ENCODE measurements at places on chromosomes 3 and 15. TPM values are rescaled to one million over a fixed set of nuclear protein-coding genes. Genes with fewer than 3 reads are reported as not detected.

DNA sequence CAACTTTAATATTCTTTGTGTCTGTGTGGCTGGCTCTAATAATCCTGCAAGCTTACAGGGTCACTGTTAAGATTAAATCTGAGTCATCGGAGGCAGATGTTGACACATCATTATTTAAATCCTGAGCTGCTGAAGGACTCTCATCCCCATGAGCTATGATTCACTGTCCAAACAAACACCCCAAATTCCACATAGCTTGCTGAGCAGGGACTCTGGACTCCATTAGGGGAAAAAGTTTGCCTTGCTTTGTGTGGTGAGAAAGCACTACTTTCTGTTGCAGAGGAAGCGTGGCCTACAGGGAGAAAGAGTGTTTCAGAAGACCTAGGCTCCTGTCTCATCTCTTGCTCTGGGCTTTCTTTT, 213.7 kb downstream of the PDCD6IP start:
- peak overlapping the region; percentile 82 for H3K27ac ChIP-seq
- H3K27me3 ChIP-seq = no peaks in the 10 kb centered on the region
- no peaks in the 10 kb centered on the region for H3K36me3 ChIP-seq
- DNase-seq = no peak
- H3K4me1 ChIP-seq = peaks cover 47% of the 10 kb centered on the region
- no peak overlapping the region for H3K4me3 ChIP-seq

GRCh38 chr3:171646357-171647133, 163.7 kb downstream of the PLD1 start:
- peak overlapping the region; percentile 15 for H3K27ac ChIP-seq
- H3K4me3 ChIP-seq = no peak overlapping the region
- no peaks in the 10 kb centered on the region for H3K27me3 ChIP-seq

- DNase-seq = no peak
- H3K27me3 ChIP-seq = no peaks in the 10 kb centered on the region
- no peak overlapping the region for H3K4me3 ChIP-seq
- H3K4me1 ChIP-seq = no peaks in the 10 kb centered on the region
- no peak overlapping the region for H3K27ac ChIP-seq
These were observed 13.3 kb upstream of the PXYLP1 start for GRCh38 chr3:141218162-141218835.

DNA sequence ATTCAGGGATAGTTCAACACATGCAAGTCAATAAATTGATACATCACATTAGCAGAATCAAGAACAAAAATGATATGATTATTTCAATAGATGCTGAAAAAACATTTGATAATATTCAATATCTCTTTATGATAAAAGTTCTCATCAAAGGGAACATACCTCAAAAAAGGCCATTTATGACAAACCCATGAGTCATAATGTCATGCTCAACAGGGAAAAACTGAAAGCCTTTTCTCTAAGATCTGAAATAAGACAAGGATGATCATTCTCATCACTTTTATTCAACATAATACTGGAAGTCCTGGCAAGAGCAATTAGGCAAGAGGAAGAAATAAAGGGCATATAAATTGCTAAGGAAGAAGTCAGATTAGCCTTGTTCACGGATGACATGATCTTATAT, 54.1 kb upstream of the TMEM158 start:
- no peak overlapping the region for H3K27ac ChIP-seq
- no peaks in the 10 kb centered on the region for H3K36me3 ChIP-seq
- H3K27me3 ChIP-seq = peaks cover 41% of the 10 kb centered on the region

DNA sequence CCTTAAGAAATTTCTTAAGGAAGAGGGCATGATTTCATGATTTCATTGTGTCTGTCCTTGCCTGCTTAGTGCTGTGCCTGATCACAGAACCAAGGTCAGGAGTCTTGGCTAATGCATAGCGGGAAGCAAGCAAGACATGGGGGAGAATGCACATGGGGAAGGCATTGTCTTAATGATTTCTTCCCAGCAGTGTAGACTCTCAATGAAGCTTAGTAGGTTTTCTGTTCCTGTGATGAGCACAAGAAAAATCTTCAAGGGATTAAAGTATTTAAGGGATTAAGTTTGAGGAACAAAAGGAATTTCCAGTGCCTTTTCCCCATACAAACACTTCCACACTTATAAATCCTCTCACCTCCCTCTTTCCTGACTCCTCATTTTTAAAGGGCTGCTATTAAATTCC, 46.9 kb upstream of the SEMA6D start:
- H3K27ac ChIP-seq = no peak overlapping the region
- H3K4me1 ChIP-seq = peaks cover 5% of the 10 kb centered on the region
- H3K36me3 ChIP-seq = no peaks in the 10 kb centered on the region
- no peak for DNase-seq

- peak overlapping the region; percentile 56 for H3K27ac ChIP-seq
- no peak overlapping the region for H3K4me3 ChIP-seq
- no peak for DNase-seq
- peaks cover 36% of the 10 kb centered on the region for H3K36me3 ChIP-seq
- H3K4me1 ChIP-seq = peaks cover 4% of the 10 kb centered on the region
These were observed 25.7 kb downstream of the ECT2 start for GRCh38 chr3:172776049-172776717.

- DNase-seq = no peak
- peak overlapping the region; percentile 52 for H3K27ac ChIP-seq
- no peaks in the 10 kb centered on the region for H3K27me3 ChIP-seq
These were observed 378.1 kb downstream of the TIGIT start for GRCh38 chr3:114671741-114672510.

GRCh38 chr15:75782926-75783325, 60.3 kb upstream of the UBE2Q2 start:
- H3K27ac ChIP-seq = no peak overlapping the region
- H3K4me3 ChIP-seq = no peak overlapping the region
- H3K27me3 ChIP-seq = peaks cover 22% of the 10 kb centered on the region
- peaks cover 2% of the 10 kb centered on the region for H3K36me3 ChIP-seq
- peak; percentile 65 for DNase-seq

- DNase-seq = no peak
- H3K4me3 ChIP-seq = no peak overlapping the region
- H3K27ac ChIP-seq = no peak overlapping the region
These were observed 467.5 kb downstream of the C3orf38 start for GRCh38 chr3:88617283-88617682.

DNA sequence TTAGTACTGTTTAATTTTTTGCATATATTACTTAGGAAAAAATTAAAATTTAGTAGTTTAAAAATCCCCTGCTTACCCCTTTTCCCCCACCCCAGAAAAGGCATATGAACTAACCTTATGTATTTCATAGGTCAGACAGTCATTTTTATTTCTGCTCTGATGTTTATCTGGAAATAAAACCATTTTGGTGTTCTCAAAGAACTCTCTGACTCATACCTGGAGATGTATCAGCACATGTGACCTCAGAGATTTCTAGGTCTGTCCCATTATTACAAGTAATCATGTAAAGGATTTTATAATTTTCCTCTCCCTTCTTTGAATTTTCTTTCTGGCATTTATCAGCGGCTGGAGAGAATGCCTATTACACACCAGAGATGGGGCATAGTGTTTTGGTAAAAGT, 14.1 kb upstream of the CCR8 start:
- H3K36me3 ChIP-seq = no peaks in the 10 kb centered on the region
- peaks cover 11% of the 10 kb centered on the region for H3K27me3 ChIP-seq
- no peak for DNase-seq

GRCh38 chr3:51876186-51876585, 785 bp upstream of the IQCF5 start:
- no peaks in the 10 kb centered on the region for H3K36me3 ChIP-seq
- H3K27me3 ChIP-seq = peaks cover 10% of the 10 kb centered on the region
- H3K4me1 ChIP-seq = no peaks in the 10 kb centered on the region
- no peak for DNase-seq

DNA sequence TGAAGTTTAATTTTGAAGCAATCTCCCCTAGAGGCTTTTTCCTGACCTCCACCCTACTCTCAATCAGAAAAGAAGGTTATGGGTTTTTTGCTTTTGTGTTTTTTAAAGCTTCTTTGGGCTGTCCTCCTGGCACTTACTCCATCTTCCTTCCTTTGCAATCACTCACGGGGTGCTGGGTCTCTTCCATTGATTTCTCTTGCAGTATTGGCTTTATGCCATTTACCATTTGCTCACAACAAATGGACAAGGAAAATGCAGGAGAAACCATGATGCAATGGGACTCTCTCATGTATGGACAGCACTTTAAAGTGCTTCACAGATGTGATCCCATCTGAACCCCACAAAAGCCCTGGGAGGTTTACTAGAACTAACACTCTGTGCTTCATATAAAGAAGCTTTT, 57.5 kb downstream of the SST start:
- H3K4me3 ChIP-seq = no peak overlapping the region
- peaks cover 14% of the 10 kb centered on the region for H3K4me1 ChIP-seq
- no peak for DNase-seq
- no peaks in the 10 kb centered on the region for H3K36me3 ChIP-seq
- H3K27me3 ChIP-seq = peaks cover 22% of the 10 kb centered on the region

DNA sequence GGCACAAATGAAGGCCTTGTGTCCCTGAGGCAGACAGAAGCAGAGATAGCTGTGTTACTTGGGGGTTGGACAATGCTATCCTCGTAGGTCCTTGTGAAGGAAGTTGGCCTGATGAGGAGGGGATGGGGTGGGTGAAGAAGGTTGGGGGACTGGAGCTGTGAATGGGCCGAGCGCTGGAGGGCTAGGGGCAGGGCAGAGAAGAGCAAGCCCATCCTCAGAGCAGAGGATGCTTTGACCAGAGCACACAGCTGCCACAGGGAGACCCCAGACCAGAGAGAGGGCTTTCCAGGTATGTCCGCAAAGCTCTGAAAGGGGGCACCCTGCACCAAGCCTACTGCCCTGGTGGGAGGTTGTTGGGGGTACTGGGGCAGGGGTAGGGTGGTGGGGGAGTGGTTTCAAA, 5.7 kb upstream of the TBC1D2B start:
- no peak for DNase-seq
- no peak overlapping the region for H3K4me3 ChIP-seq
- H3K27me3 ChIP-seq = no peaks in the 10 kb centered on the region

DNA sequence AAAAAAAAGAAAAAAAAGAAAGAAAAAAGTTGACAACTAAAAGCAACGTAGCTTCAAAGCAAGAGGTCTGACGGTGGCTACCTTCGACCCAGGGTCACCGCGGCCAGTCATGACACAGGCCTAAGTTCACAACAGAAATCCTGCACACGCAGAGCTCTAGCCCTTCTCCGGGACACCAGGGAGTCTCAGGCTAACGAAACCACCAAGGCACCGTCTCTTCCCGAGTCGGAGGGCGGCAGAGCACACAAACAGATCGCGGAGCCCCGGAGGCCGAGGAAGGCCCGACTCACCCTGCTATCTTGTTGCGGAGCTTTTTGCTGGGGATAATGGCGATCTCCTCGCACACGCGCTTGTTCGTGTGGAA, 584 bp downstream of the RPS17 start:
- peak overlapping the region; percentile 90 for H3K27ac ChIP-seq
- no peaks in the 10 kb centered on the region for H3K27me3 ChIP-seq
- peaks cover 27% of the 10 kb centered on the region for H3K36me3 ChIP-seq

DNA sequence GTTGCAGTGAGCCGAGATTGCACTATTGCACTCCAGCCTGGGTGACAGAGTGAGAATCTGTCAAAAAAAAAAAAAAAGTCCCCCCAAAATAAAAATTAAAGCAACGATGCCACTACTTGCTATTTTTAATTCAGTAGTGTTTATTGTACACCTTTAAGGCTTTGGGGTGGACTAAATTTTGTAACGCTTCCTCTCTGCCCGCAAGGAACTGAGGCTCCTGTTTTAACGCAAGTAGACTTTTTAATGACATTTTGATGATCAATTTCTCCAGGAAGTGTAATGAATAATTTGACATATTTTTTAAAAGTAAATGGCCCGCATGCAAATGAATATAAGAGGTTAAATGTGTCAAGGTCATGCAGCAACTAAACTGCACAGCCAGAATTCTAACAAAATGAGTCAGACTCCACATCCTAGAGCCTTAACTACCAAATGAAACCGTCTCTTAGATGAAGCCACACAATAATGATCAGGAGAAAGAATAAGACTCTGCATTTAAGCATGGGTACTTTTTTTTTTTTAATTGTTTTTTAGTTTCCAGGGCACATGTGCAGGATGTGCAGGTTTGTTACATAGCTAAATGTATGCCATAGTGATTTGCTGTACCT, 96.8 kb upstream of the LMOD3 start:
- no peaks in the 10 kb centered on the region for H3K36me3 ChIP-seq
- H3K27me3 ChIP-seq = no peaks in the 10 kb centered on the region
- DNase-seq = no peak
- no peak overlapping the region for H3K27ac ChIP-seq

DNA sequence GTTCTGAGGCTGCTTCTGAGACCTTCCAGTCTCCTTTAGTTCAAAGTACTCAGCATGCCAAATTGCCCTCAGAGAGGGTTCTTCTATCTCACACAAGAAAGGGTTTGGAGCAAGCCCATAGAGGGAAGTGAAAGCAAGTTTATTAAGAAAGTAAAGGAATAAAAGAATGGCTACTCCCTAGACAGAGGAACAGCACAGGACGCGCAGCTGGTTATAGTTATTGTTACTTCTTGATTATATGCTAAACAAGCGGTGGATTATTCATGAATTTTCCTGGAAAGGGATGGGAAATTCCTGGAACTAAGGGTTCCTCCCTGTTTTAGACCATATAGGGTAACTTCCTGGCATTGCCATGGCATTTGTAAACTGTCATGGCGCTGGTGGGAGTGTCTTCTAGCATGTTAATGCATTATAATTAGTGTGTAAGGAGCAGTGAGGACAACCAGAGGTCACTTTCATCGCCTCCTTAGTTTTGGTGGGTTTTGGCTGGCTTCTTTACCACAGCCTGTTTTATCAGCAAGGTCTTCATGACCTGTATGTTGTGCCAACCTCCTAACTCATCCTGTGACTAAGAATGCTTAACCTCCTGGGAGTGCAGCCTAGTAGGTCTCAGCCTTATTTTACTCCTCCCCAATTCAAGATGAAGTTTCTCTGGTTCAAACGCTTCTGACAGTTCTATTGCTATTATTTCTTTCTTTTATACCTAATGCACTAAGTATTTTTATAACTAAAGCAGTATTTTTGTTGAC, 26.3 kb downstream of the SCN11A start:
- no peak for DNase-seq
- H3K27me3 ChIP-seq = peaks cover 45% of the 10 kb centered on the region
- no peak overlapping the region for H3K27ac ChIP-seq

GRCh38 chr3:122755491-122755890, 38.1 kb downstream of the HSPBAP1 start:
- no peaks in the 10 kb centered on the region for H3K27me3 ChIP-seq
- no peak overlapping the region for H3K27ac ChIP-seq
- peaks cover 29% of the 10 kb centered on the region for H3K36me3 ChIP-seq
- no peaks in the 10 kb centered on the region for H3K4me1 ChIP-seq
- no peak overlapping the region for H3K4me3 ChIP-seq

DNA sequence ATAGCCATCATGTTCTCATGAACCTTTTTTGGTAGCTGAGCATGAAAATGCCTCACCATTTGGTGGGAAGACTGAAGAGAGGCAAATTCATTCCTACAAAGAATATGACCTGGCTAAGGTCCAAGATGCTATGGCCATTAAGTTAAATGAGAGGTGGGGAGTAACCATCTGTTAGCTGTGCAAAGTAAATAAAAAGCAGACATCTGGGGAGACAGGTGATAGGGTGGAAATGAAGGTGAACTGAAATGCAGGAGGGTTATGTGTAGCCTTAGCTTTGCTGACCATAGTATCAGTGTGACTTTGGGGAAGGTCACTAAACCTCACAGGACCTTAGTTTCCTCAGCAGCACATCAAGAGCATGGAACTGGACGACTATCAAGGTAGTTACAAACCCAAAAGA, 111.0 kb upstream of the STRIT1 start:
- DNase-seq = no peak
- no peaks in the 10 kb centered on the region for H3K36me3 ChIP-seq
- peaks cover 2% of the 10 kb centered on the region for H3K4me1 ChIP-seq
- H3K27ac ChIP-seq = no peak overlapping the region
- H3K27me3 ChIP-seq = no peaks in the 10 kb centered on the region
- H3K4me3 ChIP-seq = no peak overlapping the region

The LTF gene
- not detected for total RNA-seq

The SAMMSON gene
- total RNA-seq = not detected

The ROPN1 gene
- total RNA-seq = not detected

The ABTB1 gene
- 73.4 TPM for total RNA-seq

The GOLGA6A gene
- 0.21 TPM for total RNA-seq

The MUC4 gene
- total RNA-seq = not detected

All from osteocyte (in vitro differentiated cells).